ENCODE measurements at places on chromosomes 5 and 9. TPM values are rescaled to one million over a fixed set of nuclear protein-coding genes. Genes with fewer than 3 reads are reported as not detected.

DNA sequence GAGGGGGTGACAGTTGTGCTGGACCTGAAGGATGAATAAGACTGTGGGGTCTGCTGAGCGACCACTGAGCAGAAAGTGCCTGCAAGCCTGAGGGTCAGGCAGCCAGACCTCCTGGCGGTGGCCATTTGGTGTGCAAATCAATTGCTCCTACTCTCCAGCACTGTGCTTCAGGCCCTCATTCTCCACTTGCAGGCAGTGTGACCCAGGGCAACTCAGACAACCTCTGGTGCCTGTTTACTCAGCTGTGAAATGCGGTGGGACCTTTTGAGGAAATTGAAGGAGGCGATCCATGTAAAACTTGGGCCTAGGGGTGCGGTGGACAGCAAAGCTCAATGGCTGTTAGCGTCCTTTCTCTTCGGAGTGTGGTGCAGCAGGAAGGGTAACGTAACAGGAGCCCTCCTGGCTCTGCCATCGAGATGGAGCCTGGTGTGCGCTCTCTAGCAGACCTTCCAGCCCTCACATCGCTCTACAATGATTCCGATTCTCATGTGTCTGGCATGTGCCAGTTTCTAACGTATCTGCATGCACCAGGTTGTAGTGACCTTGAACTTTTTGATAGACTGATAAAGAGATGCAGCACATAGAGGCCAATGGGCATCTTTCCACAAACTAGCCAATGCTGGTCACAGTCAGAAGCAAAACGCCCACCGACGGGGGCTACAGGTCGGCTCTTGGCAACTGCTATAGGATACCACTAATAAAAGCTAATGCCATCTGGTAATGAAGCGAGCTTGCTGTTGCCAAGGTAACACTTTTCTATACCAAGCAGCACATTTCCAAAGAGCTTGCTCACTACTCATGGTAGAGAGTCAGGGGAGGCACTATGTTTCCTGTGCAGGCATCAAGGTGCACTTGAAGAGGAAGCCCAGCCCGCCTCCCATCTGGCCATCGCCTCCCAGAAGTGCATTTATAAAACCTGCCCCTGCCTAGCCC lies 159.7 kb upstream of the RAPGEF1 start:
- no peak for DNase-seq

DNA sequence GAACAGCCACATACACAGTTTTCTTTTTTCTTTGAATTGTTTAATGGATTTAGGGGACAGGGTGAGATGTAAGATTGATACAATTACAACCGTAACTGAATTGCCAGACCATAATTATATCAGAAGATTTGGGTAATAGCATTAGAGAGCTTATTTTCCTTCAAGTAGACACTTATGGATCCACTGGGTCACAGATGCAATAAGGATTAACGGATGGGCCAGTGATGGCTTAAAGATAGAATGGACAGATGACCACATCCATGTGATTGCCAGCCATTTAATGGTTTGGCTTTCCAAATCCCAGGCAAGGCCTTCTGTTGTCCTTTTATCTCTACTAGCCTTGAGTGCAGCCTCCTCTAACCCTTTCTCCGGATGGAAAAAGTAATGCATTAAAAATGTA lies 94.7 kb upstream of the NUDT12 start:
- DNase-seq: no peak

The C5orf34 gene
- 1.5 TPM for total RNA-seq

- no peak for DNase-seq
Measured at GRCh38 chr5:1294206-1294834, 548 bp downstream of the TERT start.

DNA sequence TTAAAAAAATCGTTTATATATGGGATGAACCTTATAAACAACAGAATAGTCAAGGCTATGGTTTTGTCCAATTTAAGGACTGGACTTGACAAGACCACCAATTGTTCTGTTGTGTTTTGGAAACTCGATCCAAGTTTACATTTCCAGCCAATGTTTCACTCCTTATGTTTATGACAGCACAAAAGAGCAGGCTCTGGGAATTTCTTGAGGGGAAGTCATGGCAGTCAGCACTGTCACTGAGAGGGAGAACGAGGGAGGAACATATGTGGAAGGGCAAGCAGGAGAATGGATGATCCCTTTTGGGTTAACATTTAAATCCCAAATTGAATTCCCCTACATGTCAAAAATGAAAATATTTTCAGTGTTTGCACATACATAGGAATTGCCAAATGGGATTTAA lies 292.5 kb downstream of the MARCHF11 start:
- no peak for DNase-seq

DNA sequence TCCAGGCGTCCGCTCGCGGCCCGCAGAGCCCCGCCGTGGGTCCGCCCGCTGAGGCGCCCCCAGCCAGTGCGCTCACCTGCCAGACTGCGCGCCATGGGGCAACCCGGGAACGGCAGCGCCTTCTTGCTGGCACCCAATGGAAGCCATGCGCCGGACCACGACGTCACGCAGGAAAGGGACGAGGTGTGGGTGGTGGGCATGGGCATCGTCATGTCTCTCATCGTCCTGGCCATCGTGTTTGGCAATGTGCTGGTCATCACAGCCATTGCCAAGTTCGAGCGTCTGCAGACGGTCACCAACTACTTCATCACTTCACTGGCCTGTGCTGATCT lies 294 bp downstream of the ADRB2 start:
- no peak for DNase-seq

DNA sequence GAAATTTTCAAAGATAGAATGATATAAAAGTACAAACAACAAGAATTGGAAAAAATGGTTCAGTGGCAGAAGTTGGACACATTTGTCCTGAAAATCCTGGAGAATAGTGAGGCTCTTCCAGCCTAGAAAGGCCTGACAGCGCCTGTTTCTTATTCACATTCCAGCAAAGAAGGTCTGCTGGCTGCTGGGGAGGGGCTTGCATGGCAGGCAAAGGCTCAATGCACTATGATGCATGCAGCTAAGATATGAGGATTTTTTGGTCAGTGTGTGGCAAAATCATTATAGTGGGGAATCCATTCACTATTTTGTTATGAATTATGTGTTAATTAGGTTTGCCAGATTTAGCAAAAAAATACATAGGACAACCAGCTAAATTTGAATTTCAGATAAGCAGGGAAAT lies 243.9 kb upstream of the SLC30A5 start:
- DNase-seq: no peak

GRCh38 chr5:61831736-61832135 lies 474.3 kb upstream of the KIF2A start:
- DNase-seq: no peak

DNA sequence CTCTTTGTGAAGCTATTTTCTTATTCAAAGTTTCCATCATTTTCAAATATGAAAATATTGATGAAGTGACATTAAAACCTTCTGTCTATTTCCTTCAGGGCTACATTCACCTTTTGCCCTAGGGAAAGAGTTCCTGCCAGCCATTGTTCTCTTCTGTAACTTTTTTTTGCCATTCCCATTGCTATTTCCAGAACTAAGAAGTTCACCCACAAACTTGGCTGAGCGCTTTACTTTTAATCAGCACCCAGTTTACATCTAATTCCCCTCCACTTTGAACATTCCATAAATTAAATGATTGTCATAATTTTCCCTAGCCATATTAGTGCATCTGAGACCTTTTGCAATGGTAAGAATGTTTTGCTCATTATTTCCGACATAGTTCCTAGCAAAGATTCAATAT lies 4.4 kb downstream of the IL33 start:
- DNase-seq: no peak

The PCDHGC5 gene
- total RNA-seq: 3.8 TPM

The CPLANE1 gene
- 53.7 TPM for total RNA-seq

The NPR3 gene
- 16.0 TPM for total RNA-seq

GRCh38 chr9:136854113-136854841 lies 2.1 kb downstream of the MAMDC4 start:
- DNase-seq: peak; percentile 65

- no peak for DNase-seq
Measured at GRCh38 chr5:71873191-71873591, 154.1 kb downstream of the CARTPT start.

- no peak for DNase-seq
Measured at GRCh38 chr9:94783928-94784327, 57.4 kb downstream of the AOPEP start.

GRCh38 chr9:36690412-36691168 lies 117.9 kb downstream of the MELK start:
- DNase-seq: no peak
